NCI-H1417 treated with DMSO at 0.1 percent for 48 hours (cell line): ENCODE measurements at places on chromosomes 3 and 15.

GRCh38 chr3:55907616-55908015, 420.5 kb upstream of the WNT5A start:
- DNase-seq, result no peak

DNA sequence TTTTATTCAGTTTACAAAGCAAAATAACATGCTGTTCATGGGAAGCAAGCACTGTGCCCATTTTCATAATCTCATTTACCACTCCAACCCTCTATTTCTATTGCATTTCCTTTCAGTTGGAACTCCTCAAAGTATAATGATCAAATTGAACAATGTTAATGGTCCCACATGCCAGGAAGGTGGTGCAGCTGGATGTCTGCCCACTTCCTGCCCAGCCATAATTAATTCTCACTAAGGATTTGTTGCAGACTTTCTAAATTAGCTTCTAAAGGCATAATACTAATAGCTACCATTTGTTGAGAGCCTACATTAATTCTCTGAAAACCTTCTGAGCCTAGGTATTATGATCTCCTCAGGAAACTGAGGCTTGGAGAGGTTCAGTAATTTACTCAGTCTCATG, 316.1 kb upstream of the TPM1 start:
- no peak for DNase-seq

- DNase-seq, result no peak
Measured at GRCh38 chr15:52749258-52749657, 40.9 kb downstream of the ONECUT1 start.

DNA sequence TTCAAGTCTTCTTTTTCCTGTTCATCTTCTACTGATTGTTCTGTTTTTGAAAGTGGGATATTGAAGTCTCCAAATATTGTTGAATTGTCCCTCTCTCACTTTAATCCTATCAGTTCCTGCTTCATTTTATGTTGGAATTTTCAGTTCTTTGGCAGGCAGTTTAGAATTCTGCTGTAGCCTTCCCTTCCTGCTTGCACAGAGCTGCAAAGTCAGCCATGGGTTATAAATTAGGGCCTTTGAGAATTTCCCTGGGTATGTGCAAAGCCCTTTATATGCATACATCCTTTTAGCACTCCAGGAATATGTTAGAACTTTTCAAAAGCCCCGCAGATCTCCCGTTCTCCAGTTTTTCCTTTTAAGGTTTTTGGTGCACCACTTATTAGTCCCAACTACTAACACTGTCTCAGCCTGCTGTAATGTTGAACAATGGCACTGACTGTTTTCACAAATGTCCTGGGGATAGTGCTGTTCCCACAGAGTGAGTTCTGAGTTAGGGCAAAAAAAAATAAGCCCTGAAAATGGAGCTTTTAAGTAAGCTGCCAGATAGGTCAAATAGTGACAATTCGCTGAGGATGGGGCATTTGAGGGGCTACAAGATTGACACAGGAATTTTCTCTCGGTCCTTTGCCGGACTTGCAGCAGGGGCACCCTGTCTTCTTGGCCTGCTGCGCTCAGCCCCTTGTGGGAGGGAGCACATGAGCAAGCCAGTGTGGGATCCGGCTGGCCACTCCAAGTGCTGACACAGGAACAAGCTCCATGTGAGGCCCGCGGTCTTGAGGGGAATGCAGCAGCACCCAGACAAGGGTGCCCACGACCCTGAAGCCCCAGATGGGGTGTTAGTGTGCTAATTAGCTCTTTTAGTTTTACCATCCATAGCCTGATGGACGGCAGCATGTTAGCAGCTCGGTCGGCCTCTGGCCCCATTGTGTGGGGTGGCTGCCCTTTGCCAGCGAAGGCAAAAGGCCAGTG, 96.0 kb downstream of the VPS8 start:
- DNase-seq, result no peak

DNA sequence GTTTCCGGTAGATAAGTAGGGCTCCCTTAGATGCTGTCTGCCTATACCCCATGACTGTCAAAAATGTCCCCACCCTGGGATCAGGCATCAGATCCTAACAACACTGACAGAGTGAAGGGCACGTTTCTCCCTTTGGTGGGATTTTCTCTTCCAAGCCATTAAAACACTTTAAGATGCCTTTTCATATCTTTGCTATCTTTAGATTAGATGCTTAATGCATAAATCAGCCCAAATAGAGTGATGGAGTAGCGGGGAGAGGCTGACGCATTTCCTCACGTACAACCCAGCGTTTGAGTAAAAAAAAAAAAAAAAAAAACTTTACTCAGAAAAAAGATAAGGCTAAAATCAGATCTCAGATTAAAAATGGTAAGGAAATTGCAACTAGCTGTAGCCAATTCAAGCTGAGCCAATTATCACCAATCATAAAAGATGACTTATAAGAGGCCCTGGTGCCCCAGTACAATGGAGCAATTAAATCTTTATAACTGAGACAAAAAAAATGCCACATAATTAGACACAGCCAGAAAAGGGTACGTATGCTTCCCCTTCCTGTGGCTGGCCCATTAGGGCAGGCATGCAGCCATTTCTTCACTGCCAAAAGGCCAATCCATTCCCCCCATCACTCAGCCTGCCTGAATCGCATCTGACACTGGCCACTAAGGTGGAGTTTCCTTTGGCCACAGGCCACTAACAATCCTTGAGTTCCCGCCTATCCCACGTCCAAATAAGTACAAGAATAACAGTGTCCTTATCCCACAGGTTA, 45.0 kb downstream of the RFTN1 start:
- no peak for DNase-seq

DNA sequence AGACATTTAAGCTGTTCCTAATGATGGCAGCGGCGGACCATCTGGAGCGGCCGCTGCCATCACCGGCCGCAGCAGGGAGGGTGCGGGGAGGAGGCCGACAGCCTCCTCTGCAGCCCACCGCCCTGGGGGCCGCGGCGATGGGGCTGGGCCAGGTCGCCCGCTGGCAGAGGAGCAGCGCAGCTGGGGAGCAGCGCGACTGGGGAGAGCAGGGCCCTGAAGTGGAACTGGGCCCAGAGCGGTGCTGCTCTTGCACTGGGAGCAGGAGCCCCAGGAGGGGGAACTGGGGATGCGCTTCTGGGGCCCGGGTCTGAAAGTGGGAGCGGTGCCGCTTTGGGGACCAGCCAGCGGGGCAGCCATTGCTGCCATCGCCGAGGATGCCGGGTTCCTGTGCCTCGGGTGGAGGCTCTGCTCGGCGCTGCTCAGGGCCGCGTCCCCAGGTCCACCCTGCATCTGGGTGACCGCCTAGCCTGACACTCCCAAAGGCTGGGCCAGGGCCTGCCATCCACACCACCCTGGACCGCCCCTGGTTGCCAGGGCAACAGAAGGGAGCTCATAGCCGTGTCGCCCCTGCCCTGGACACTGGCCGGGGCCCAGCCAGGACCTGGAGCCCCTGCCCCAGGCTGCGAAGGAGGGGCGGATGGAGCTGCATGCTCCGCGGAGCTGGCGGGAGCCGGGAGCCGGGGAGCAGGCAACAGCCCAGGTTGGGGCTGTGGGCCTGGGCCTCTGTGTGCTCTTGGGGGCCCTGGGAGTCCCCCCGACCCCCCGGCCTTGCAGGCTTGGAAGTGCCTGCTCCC, 15.5 kb upstream of the PLA2G4E start:
- DNase-seq, result no peak

DNA sequence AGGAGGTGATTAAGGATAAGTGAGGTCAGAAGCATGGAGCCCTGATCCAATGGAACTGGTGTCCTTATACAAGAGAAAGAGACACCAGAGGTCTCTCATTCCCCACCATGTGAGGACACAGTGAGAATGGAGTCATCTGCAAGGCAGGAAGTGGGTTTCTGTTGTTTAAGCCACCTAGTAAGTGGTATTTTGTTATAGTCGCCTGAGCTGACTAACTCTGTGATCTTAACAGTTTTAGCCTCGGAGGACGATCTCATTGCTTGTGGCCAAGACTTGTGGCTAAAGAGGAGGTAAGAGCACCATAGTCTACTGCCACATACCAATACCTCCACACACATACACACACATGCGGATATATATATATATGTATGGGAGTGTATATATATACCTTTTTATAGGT, 73.8 kb downstream of the MCTP2 start:
- DNase-seq, result no peak

DNA sequence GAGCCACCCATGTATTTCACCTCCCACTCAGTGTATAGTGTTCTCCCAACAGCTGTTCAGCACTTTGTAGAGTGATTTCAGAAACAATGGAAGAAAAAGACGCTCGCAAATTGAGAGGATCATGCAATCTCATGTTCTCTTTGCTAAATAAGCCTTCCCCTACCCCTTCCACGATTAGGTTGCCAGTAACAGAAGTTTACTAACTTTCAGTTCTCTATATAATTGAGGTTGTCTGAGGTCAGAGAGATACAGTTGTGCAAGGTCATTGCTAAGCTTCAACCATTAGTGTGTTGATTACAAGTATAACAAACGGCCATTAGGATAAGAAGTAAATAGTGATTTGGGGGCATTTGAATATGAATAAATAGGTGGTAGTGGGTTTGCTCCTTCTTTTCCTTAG, 99.6 kb downstream of the TUSC7 start:
- DNase-seq, result no peak

GRCh38 chr3:48993834-48994233, 3.8 kb downstream of the P4HTM start:
- DNase-seq, result no peak

- DNase-seq, result no peak
Measured at GRCh38 chr15:58929891-58930416, 3.5 kb downstream of the SLTM start.

- DNase-seq, result peak; percentile 4
Measured at GRCh38 chr15:84955089-84955848, 26.4 kb upstream of the PDE8A start.

DNA sequence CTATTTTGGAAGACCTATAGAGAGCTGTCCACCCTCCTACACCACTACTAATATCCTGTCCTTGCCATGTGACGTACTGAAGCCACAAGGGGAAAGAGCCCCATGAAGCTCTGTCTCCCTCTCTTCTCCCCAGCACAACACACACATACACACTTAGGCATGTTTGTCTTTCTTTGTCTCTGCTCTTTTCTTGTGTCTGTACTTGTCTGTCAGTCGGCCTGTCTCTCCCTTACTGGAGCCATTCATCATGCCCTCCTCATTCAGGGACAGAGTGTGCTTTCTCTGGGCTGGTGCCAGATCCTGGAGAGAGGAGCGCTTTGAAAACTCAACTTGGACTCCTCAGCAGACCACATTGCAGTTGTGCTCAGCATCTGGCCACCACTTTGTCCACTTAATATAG, 47.6 kb downstream of the PSMD6 start:
- no peak for DNase-seq

- DNase-seq, result no peak
Measured at GRCh38 chr3:164094546-164094945, 983.8 kb downstream of the SI start.

- no peak for DNase-seq
Measured at GRCh38 chr3:34724916-34725499, 914.3 kb upstream of the ARPP21 start.

DNA sequence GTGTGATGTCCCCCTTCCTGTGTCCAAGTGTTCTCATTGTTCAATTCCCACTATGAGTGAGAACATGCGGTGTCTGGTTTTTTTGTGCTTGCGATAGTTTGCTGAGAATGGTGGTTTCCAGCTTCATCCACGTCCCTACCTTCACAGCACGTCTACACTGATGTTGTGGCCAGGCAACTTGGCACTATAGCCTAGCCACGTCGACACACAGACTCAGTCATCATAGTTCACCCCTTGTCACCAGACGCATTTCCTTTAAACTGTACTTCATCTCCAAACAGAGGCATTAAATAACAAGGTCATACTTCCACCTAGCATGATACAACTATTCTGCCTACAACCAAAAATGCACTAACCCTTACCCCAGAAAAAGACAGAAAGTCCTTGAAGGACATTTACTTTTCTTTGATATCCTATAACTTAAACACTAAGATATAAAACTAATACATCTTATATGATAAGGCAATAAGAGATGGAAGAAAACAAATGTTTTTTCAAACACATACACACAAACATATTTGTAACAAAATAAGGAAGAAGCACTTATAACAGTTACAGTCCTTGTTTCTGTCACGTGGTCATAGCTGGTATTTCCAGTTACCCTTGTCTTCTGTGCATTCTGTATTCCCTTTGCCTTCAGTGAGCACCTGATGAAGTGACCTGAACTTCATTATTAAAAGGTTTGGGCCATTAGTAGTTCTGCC, 121.4 kb downstream of the KLF13 start:
- no peak for DNase-seq

GRCh38 chr3:32963871-32964270, 12.4 kb downstream of the CCR4 start:
- DNase-seq, result no peak

GRCh38 chr15:93954985-93955571, 276.3 kb upstream of the MCTP2 start:
- DNase-seq, result peak; percentile 19

DNA sequence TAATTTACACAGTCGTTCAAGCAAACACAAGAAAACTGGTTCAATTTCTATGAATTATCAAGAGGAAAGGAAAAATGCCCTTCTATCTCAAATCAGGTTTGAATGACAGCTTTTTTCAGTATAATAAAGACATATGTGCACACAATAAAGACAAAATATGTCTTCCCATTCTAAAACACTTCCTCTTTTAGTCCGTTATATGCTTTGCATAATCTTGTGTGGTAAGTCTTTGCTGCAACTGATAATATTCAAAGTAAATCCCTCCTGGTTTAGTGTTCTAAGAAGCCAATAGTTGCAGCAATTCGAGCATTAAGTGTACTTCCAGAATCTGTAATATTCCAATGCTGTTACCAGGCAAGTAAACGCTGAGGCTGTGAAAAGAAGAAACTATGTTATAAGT, 43.7 kb upstream of the MAPKBP1 start:
- no peak for DNase-seq

DNA sequence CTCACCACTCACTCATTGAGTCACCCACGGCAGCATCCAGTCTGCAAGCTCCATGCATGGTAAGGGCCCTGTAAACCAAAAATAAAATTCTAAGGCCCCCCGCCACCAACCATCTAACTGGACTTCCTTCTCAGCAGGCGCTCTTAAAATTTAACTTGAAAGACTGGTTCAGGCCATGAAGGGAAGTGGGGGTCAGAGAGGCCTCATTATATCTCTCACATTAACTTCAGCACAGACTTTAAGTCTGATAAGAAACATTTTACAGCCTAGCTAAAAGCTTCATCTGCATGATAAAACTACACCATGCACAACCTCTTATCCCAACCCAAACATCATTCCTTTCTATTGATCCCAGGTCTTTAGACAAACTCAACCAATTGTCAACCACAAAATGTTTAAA, 38.5 kb downstream of the FBLN2 start:
- no peak for DNase-seq

DNA sequence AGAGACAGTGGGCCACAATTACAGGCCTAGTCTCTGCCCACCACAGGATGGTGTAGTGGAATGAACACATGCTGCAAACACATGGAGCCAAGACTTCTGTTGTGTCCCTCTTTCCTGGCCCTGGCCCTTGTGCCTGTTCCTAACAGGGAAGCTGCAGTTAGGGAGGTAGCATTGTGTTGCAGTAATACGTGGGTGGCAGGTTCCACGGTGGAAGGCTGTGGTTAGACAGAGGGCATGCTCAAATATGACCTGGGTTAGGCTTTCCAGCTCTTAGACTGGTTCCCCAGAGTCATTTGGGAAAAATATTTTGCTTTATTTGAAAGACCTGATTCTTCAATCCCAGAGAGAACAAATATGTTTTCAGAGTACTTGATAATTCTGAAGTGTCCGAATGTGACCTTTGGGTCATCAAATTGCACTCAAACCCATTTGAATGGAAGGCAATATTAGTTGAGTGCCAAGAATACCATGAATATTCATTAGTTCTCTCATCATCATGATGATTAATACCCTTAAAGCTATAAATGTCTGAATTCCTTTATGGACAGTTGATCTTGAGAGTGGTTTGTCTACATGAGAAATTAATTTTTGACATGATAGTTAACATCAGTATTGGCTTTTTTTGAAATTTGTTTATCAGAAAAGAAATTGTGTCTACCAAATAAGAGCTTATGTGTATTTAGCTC, 28.5 kb downstream of the PLAAT1 start:
- no peak for DNase-seq
